Activated CD4-positive, CD25-positive, alpha-beta regulatory T cell treated with anti-CD3 and anti-CD28 coated beads, Interleukin-2, amount 50 U/mL, for 24 hours (primary cell): ENCODE measurements at places on chromosomes 12 and 14.

DNA sequence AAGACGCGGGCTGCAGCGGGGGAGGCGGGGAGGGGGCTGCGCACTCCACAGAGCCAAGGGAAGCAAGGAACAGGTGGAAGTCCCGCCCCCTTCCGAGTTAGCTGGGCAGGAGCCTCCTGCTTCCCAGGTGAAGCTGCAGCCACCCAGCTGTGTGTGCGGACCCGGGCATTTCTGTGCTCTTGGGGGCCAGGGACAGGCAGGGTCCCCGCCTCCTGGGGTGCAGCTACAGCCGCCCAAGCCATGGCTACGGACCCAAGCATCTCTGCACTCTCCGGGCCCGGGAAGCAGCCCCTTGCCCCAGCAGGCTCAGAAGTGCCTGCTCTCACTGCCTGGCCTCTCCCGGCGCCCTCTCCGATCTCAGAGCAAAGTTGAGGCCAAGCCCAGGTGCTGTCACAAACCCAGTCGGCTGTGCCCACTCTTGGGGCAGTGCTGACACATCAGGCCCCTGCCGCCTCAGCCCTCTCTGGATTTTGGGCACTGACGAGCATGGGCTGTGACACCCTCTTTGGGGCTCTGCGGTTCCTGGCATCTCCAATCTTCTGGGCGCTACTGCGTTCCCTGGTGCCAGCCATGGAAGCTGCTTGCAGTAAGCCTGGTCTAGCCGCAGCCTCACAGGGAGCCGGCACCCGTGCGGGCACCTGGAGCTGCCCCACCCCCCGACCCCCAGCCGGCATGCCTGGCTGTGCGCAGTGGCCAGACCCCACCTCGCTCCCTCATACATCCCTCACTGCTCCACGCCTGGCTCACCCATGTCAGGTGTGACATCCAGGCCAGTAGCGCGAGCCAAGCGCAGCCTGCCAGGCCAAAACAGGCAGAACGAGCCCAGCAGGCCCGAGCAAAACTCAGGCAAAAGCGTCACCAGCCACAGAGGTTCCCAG lies 8.5 kb upstream of the MGAT4C start:
- no peak for ATAC-seq

DNA sequence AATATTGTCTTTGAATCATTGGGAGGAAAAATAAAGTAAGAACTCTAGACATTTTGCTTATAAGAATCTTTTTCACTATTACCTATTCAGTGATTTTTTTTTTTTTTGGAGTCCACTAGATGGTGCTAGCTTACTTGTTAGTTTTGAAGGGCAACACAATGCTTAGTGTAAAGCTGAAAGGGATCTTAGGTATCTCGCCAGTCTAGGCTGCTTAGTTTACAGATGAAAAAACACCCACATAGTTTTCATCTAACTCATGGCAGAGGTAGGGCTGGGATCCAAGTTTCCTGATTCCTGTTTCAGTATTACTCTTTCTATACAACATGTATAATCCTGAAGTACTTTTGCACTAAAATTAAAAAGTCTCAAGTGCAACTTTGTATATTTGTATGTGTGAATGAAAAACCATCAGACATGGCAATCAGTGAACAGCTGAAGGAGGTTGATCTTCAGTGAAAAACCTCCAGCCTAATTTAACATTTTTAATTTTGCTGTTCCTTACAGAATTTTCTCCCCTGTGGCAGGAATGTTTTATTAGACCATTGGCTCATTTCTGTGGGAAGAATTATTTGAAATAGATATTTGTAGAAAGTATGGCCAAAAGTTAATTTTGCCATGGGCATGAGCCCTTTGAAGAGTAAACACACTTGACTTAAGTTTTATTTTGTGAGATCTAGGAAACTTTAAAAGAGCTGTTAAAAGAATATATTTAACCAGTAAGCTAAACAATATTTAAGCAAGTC lies 40.7 kb downstream of the LRRIQ1 start:
- ATAC-seq: no peak

- ATAC-seq: no peak
Observed at GRCh38 chr12:41074473-41074769, 113.7 kb upstream of the PDZRN4 start.

GRCh38 chr14:24059841-24060388 lies 8.1 kb downstream of the CARMIL3 start:
- no peak for ATAC-seq

DNA sequence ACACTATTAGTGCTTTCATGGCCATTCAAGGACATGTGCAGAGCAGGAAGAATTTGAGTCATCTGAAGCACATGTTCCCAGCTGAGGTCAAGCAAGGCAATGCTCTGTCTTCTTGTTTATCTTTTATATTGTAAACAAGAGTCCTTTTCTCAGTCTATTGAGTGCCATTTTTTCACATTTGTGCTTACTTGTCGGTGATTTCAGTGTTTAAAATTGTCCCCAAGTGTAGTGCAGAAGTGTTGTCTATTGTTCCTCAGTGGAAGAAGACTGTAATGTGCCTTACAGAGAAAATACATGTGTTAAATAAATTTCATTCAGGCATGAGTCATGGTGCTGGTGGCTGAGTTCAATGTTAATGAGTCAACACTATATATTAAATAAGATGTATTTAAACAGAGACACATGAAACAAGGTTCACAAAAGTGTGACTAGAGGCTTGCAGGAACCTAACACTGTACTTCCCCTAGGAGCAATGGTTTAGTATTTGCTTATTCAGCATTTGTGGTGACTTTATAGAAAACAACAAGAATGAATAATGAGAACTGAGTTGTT lies 391.1 kb downstream of the LRIG3 start:
- no peak for ATAC-seq

DNA sequence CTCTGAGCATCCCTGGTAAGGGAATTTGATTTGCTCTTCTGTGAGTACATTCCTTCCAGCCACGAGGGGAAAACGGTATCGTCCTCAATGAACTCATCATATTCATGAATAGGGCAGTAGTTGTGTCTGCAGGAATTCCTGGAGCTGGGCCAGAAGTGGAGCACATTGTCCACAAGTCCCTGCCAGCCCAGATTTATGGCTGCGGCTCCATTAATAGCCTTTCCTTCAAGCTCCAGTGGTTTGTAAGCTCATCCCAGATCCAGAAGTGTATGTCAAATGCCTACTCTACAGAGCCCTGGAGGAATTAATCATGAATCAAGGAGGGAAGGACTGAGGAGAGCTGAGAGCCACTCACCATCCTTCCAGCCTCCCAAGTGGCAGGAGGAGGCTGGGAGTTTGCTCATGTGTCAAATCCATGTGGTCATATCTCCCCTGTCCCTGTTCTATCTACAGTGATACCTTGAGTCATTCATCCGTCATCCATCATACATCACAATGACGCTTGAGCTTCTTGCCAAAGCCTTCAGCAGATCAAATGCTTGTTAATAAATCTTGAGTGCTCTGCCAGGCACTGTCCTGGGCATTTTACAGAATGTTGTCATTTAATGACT lies 65.5 kb downstream of the SVOP start:
- no peak for ATAC-seq

DNA sequence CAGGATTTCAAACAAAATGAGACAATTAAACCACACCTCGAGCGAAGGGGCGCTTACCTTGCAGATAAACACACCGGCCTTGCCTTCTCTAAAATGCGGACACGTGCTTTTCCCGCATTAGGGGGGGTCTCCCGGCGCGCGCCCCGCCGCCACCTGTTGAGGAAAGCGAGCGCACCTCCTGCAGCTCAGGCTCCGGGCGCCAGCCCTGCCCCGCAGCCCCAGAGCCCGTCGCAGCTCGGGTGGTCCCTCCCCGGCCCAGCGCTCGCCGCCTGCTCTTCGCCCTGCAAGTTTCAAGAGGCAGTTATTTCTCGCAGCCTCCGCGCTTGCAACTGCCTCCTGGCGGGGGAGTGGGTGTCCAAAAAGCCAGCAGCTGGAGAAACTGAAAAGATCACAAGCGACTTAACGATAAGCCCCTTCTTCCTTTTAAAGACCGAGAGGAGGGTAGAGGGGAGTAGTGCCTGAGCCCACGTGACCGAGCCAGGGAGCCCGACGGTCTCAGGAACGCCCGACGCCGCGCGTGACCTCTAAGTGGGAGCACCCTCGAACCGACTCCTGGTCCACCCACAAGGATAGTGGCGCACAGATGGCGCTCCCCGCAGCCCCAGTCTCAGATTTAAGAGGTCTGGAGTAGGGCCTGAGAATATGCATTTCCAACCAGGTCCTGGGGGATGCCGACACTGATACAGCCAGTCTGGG lies at the start of gene ESR2:
Gene ESR2 (minus strand): TSS at position 396 of the 696 bp plus-strand sequence. CDS start 11,386 bp downstream, outside the sequence.
- ATAC-seq: no peak

GRCh38 chr12:31629756-31630732 lies 29.4 kb upstream of the ETFBKMT start:
- ATAC-seq: no peak

- ATAC-seq: no peak
Observed at GRCh38 chr14:23370221-23370620, 2.4 kb upstream of the IL25 start.

DNA sequence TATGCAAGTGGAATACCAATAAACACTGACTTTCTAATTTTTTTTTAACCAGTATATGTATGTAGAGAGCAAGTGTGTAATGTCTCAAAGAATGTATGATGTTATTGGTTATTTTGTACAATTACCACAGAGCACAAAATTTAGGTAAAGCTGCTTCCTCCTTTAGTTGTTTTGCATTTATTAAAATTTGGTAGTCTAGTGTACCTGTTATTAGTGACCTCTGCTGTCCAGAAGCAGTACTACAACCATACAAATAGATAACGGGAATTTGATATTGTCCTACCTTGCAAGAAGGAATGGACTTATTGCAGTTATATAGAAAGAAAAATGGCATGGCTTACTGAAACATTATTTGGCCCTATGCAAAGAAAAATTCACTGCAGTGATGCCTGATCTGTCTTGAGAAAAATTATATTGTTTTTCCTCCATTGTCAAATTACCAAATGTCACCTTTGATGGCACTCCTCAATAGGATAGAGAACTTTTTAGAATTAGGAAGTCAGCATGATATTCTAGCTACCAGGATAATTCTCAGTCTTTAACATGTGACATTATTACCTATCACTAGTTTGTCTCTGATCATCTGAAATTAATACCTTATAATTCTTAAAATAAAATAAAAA lies 153.9 kb upstream of the RMST start:
- ATAC-seq: no peak

DNA sequence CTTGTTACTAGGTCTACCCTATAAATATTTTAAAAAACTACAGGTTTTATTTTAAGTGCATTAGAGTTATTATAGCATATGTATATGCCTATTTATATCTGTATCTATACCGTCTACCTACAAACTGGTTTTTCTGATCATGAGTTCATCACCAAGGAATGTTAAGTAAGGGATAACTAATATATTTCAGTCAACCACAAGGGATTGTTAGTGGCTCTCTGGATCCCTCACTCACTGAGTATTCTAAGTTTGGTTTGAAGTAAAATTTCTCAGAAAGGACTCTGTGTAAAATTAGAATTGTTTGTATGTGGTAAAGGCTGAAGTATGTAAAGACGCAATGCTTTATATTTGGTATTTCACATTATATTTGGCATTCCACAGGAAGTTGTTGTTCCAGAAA lies 4.8 kb downstream of the EPYC start:
- no peak for ATAC-seq

DNA sequence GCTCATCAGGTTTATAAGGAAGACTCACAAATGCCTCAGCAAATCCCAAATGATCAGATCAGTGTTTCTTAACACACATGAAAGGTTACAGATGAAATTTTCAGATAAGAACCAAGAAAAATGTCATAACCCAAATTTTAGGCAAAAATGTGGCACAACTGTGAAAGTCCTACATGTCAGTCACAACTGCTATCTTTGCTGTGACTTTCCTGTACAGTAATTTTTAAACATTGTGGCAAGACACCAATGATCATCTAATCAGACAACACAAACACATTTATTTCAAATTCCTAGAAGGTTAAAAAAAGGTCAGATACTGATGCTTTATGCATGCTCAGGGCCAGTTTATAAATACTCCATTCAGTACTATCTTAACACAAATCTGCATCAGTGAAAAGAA lies 31.1 kb downstream of the NUDT4 start:
- no peak for ATAC-seq

DNA sequence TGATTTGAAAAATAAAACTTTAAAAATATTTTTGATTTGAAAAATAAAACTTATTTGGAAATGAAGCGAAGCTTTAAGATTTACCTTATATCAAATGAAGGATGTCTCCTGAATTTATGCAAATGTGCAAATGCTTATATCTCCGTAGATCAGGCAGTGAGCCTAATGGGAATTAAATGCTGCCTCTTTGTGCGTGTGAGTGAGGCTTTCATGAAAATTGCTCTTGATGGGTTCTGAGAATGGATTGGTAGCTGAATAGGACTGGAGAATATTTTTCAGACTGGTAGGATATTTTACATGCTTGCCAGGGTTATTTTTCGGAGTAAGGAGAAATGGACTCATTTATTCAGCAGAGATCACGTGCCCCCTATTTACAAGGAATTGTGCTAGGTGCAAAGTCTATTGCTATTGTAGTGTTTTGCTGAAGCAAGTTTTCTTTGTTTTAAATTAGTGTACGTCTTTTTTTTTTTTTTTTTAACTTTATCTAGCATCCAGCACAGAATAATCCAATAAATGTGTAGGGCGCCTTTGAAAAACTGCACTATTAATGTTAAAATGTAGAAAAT lies 2.4 kb downstream of the VRK1 start:
- no peak for ATAC-seq

DNA sequence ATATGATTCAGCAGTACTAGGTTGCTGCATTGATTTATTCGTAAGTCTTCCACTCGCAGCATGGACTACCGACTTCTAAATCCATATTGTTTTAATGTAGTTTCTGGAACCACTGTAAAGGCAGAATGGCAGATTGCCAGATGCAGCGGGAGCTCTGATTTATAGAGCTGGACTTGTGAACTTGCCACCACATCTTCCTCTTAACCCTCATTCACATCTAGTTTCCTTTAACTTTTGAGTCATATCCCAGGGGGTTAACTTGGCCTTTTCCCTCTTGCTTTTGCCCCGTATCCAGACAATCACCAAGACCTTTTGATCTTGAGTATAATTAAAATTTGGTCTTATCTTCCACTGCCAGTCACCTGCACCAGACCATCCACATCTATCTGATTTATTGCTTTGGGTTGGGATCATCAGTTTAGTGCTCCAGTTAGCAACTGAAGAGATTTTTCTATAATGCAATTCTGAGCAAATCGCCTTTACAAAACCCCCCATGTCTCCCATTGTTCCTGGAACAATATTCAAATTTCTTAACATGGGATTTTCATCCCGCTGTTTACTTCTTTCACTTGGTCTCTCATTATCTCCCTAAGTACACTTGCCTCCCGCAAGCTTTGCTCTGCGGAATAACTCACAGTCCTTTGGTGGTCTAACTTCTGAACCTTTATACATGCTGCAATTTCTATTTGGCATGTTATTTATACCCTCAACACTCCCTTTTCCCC lies 130.5 kb downstream of the ACSS3 start:
- no peak for ATAC-seq

DNA sequence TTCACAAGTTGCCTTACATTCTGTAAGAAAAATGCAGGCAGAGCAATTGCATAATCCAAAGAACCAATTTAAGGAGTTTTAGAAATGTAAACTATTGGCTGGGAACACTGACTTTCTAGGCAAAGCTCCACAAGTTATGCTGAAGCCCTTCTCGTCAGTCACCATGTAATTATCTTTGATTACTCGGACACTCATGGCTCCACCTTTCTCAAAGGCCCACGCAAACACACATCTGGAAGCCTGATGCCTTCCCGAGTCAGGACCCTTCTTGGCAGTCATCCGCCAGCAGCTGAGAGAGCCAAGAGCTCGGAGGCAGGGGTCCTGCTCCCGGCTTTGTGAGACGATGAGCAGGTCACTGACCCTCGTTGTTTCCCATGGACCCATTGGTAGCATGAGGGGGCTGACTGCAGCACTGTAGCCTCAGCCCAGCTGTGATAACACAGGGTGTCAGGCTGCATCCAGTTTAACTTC lies 202.2 kb downstream of the TMEM132D start:
- ATAC-seq: no peak

GRCh38 chr14:81464253-81465002 lies 64.3 kb upstream of the STON2 start:
- ATAC-seq: peak; percentile 49
